Sigmoid colon (tissue), 7 donors: ENCODE measurements at places on chromosomes 3 and 15.

- DNase-seq: no peak
Measured at GRCh38 chr15:63462088-63462487, 42.3 kb upstream of the USP3 start.

- DNase-seq: no peak
Measured at GRCh38 chr3:107578523-107578922, 55.8 kb downstream of the BBX start.

GRCh38 chr3:12984023-12984823 is 89.0 kb downstream of the IQSEC1 start:
- DNase-seq: no peak

GRCh38 chr3:188037965-188038581 is 115.9 kb upstream of the LPP start:
- DNase-seq: no peak
